ENCODE measurements at places on chromosomes 1 and 21.

- no peak for DNase-seq
Measured at GRCh38 chr1:56387071-56387740, 192.2 kb downstream of the PLPP3 start.

- peak; percentile 37 for DNase-seq
Measured at GRCh38 chr1:164558461-164559341, at the start of gene PBX1. Gene PBX1, plus strand, starts transcription at chr1:164559184.

GRCh38 chr1:39615086-39615673 is 24.3 kb downstream of the HEYL start:
- DNase-seq, result no peak

- DNase-seq, result no peak
Measured at GRCh38 chr1:151935154-151935553, 25.8 kb upstream of the THEM4 start.

GRCh38 chr1:210516092-210516656 is 187.5 kb downstream of the HHAT start:
- no peak for DNase-seq

- DNase-seq, result no peak
Measured at GRCh38 chr1:174788981-174789380, 210.8 kb upstream of the CACYBP start.

DNA sequence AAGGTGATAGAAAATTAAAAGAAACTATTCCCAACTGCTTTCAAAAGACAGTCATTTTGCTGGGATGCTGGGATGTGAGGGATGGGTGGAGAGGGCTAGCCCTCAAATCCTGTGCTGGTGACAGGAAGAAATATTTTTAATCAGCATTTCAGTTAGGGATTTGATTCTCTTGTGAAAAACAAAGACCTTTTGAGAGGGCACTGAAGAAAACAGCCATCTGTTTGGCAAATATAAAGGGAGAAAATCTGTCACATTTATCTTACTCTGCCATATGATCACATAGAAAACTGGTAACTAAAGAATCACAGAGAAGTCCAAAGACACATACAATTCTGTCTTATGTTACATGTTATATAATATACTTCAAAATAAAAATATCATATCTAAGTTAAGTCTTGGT is 12.3 kb downstream of the STXBP3 start:
- DNase-seq, result no peak
